ENCODE measurements at places on chromosomes 2 and 18. TPM values are rescaled to one million over a fixed set of nuclear protein-coding genes. Genes with fewer than 3 reads are reported as not detected.

DNA sequence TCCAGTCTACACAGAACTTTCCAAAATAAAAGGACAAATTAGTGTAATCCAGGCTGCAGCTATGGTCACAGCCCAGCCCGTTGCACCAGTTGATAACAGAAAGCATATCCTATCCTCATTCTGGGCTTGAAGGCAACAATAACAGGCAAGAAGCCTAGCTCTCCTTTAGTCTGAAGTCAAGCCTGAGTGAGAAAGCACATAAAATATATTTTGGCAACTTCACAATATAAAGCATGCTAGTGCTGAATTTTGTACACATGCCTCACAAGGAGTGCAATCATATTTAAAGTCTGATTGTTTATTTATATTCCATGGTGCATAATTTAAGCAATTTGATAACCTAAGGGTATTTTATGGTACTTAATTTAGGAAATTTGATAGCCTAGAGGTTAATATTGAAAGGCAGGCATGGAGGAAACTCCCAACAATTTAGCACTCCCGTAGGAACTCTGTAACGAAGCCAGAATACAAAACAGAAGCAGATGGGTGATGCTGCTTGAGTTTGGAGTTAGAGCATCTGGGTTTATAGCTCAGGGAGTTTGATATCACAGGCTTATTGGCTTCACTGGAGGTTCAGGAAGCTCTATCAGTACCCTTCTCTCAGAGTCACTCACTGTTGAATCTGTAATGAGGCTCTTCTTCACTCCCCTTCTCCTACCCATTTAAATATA is 1199.1 kb upstream of the GYPC start:
- no peak for DNase-seq

- DNase-seq = no peak
These were observed 85.7 kb downstream of the CEP192 start for GRCh38 chr18:13076886-13077285.

DNA sequence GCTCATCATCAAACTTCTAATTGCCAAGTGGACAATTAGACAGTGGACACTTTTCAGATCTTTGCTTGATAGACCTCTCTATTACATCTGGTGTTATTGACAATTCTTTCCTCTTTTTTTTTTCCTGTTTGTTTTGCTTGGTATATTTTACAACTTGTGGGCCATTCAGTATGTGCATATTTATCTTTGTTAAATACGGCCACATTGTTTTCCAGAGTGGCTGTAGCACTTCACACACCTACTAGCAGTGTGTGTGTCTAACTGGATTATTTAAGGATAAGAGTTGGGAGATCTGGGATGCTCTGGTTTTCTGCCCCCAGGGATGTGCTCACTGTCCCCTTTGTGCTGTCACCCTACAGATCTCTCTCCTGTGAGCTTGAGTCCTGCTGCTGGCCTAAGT is 4.1 kb upstream of the SLC4A5 start:
- DNase-seq = no peak

DNA sequence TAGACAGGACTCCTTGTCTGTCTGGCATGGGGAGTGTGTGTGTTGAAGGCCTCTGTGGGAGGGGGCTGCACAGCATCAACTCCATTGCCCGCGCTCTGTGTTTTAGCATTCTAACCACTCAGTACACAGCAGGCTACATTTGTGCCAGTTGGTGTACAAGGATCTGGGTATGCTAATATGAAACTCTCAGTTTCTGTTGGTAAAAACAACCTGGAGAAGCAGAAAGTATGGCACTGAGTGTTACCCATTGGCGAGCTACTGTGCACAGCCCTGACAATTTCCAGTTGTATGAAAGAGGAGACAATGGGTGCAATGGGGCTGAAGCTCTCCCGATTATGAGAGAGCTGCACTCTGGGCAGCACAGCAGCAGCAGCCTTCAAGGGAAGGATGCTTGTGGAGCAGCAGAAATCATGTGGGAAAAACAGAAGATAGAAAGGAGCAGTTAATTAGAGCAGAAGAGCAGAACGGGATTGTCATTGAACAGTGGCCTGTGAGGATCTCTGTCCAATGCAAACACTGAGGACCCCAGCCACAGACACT is 443.6 kb downstream of the CBLN2 start:
- no peak for DNase-seq

LIMS4 gene
- total RNA-seq = not detected

GPR35 gene
- total RNA-seq = 49.4 TPM
